ENCODE measurements at places on chromosomes 11 and 22.

- peak; percentile 68 for DNase-seq
These were observed 3.4 kb upstream of the NXPE1 start for GRCh38 chr11:114563077-114563476.

GRCh38 chr11:57150454-57150917 lies 31.3 kb upstream of the LRRC55 start:
- peak; percentile 28 for DNase-seq

- DNase-seq, result no peak
These were observed 1.3 kb downstream of the HPS5 start for GRCh38 chr11:18320617-18321016.

DNA sequence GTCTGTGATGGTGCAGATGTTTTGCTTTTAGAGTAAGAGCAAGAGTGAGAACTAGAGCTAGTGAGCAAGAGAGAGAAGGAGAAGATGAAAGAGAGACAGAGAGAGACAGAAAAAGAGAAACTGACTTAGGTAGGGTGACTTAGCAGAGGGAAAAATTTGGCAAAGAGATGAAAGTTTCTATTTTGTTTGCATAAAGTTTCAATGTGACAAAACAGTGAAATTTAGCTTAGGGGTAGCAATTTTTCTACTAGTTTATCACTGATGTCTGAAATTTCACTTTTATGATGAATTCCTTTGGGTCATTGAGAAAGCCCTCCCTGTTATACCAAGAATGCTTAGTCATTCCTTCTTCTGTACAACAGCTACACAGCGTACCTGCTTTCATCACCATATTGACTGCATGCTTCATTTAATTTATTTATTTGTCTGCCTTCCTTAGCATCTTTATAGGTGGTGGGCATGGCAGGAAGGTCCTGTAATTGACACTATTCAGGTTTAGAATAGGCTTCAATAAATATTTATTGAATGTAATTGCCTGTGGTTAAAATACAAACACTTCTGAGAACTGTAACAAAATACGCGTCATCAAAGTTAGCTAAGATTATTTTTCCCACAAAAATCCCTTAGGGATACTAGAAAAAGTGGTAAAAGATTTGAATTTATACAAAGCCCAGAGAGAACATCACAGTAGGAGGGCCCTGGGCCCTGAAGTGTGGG lies 19.9 kb upstream of the CTSC start:
- DNase-seq, result peak; percentile 18

DNA sequence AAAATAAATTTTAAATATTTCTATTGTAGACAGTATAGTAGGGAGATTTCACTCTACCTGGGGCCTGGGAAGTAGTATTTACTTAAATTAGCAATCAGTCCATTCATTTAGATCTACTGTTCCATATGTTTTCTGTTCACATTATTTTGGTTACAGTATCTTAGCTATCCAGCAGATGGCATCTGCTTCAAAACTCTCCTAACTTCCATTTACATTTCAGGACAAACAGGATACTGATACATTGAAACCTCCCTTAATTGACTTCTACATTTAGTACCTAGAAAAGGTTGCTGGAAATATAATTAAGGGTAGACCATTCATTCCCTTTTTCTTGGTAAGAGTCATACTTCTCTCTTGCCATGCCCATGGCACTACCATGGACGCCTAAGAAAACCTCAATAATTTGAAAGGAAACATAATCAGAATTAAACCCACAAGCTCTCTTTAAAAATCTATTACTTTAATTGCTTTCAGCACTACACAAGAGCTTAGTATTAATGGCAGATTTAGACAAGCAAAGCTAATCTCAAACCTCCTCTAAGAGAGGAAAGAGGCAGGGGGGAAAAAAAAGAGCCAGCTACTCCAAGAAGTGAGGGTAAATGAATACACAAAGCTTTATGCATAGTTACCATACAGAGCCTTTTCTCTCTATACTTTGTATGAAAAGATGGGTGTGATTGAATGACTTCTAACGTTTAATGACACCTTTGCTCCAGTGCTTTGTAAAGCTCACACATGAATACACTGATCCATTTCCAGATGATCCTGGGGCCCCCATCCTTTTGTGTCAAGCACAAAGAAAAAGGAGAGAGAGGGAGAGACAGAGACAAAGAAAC lies 131.2 kb upstream of the MTMR2 start:
- DNase-seq, result peak; percentile 65

GRCh38 chr22:34902335-34902734 lies 163.6 kb upstream of the ISX start:
- no peak for DNase-seq

DNA sequence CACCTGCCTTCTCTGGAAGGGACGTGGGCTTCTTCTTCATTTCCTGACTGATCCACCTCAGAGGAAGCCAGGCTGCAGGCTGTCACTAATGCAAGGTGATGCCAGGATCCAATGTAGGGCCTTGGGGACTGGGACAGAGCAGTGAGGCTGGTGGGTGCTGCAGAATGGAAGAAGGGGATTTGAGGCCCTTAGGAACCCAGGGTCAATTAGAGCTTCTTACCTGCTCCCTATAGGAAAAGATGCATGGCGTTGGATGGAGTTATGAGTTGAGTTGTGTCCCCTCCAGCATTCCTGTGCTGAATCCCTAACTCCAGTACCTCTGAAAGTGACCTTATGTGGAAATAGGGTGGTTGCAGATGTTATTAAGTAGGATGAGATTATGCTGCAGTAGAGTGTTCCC lies 190.4 kb downstream of the MIAT start:
- DNase-seq, result no peak

DNA sequence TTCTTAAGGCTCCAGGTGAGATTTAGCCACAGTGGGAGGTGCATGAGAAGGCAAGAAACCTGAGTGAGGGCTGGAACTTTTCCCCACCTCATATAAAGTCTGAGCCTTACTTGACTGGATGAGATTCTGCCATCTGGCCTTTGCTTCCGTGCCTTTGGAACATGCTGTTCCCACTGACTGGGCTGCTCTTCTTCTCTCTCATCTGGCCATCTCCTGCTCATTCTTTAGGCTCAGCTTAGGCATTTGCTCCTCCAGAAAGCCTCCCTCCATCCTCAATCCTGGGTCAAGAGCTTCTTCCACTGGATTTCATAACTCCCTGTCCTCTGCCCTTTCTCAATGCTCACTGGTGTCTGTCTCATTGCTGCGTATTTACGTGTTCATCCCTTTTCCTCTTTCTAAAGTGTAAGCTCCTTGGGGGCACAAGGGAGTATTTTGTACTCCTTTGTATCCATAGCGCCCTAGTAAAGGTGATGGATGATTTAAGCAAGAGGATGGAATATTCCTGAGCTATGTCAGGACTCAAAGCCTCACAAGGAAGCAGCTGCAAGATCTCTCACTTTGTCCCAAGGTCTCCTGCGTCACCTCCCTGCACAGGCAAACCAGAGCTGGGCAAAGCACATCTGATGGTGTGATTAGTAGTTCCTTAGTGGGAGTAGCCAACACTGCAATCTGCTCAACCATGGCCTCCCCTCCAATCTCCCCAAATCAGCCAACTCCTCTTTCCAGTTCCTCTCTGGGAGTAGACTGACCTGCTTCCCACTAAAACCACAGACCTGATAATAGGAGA lies 15.3 kb downstream of the HSPA8 start:
- DNase-seq, result no peak

- no peak for DNase-seq
These were observed 14.6 kb downstream of the SMARCB1 start for GRCh38 chr22:23801238-23801821.

GRCh38 chr22:38751422-38752346 lies 4.1 kb downstream of the SUN2 start:
- DNase-seq, result no peak

DNA sequence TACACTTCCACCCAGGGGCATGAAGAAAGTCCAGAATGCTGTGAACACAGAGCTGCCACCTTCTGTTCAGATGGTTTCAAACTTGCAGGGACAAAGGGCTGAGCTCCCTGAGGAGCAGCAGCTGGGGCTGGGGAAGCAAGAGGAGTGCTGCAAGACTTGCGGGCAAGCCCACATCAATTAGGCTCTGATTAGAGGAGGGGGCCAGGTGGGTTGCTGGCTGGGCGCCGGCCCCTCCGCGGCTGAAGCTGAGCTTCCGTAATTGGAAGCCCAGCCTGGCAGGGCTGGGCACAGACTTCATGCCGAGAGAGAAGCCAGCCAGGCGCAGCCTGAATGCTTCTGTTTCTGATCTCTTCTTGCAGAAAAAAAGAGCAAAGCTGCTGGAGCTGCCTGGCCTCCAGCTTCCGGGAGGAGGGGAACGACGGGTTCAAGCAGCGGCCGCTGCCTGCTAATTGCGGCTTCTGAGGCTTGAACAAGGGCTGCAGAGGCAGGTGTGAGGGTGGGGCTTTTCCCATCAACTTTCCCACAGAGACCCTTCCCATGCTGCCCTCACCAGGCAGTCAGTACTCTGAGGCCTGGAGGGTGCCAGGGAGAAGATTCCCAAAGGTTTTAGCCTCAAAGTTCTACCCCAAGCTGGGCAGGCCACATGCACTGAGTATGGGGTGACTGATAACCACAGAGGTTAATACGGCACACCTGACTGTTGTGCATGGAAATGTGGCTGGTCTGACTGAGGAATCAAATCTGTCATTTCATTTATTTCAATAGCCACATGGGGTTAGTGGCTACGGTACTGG lies 91.1 kb upstream of the LMO1 start:
- DNase-seq, result no peak

GRCh38 chr22:42630901-42631602 lies 9.3 kb downstream of the ATP5MGL start:
- no peak for DNase-seq

GRCh38 chr11:87369888-87370287 lies 332.2 kb downstream of the TMEM135 start:
- no peak for DNase-seq

Measured in fibroblast of skin of right biceps (primary cell).